Stimulated activated naive CD8-positive, alpha-beta T cell treated with anti-CD3 and anti-CD28 coated beads, Interleukin-15, Interleukin-2, amounts not matched to agents 100 U/mL and 50 U/mL, for 24 hours (primary cell): ENCODE measurements at places on chromosomes 1 and 21.
A peak's percentile ranks its signal among the peaks of the same experiment; 100 is the strongest.

DNA sequence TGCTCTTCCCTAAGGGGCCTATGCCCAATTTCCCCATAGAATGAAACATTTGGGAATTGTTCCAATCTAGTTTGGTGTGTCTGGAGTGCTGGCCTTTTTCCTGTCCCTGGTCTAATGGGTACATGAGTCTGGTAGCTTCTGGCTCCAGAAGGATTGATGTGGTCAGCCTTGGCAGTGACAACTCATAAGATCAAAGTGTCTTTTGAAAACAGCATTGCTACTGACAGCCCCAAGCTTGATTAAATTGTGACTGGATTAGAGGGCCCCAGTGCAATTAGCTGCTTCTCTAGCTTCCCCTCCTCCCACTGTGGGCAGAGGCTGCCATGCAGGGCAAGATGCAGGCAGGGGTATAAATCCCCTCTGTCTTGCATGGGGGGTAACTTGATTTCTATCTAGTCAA lies 130.9 kb downstream of the UCK2 start:
- DNase-seq = no peak

DNA sequence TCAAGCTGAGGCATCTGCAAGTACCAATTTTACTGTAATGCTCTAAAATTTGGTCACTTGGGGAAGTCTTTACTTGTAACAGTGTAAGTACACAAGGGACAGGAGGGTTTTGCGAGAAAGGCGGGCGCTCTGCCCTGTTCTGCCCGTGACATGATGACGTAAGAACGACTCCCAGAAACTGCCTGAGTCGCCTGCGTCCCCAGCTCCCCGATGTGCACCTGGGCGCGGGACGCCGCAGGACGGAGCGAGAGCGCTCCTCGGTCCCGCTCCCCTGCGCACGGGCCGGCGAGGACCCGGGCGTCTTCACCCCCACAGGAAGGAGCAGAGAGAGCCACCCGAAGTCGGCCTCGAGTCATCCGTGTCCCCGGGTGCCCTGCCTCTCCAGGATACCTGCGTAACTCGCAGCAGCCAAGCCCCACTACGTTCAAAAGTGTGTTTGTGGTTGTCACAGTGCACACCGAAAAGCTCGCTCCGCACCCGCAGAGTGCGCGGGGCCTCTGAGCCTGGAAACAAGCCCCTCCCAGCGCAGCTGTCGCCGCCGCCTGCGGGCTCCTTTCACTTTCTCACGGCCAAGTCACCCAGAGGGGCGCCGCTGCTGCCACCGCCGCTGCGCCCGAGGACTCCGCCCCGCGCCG lies 3.3 kb upstream of the ZBTB18 start:
- DNase-seq = no peak

DNA sequence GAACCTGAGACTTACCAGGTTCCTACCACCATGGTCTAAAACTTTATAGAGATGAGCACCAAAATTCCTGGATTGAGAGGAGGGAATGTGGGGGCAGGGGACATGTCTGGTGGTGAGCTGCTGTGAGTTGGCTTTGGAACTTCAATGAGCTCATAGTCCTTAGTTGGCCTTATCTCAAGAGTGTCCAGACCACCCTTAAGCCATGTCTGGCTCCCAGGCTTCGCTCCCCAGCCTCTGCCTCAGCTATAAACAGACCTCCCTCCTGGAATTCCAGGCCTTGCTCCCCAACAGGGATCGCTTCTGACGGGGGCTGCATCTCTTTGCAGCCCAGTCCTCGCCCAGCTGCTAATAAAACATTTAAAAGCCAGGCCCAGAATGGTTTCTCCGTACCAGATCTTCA lies 19.5 kb downstream of the ATF3 start:
- no peak for DNase-seq

DNA sequence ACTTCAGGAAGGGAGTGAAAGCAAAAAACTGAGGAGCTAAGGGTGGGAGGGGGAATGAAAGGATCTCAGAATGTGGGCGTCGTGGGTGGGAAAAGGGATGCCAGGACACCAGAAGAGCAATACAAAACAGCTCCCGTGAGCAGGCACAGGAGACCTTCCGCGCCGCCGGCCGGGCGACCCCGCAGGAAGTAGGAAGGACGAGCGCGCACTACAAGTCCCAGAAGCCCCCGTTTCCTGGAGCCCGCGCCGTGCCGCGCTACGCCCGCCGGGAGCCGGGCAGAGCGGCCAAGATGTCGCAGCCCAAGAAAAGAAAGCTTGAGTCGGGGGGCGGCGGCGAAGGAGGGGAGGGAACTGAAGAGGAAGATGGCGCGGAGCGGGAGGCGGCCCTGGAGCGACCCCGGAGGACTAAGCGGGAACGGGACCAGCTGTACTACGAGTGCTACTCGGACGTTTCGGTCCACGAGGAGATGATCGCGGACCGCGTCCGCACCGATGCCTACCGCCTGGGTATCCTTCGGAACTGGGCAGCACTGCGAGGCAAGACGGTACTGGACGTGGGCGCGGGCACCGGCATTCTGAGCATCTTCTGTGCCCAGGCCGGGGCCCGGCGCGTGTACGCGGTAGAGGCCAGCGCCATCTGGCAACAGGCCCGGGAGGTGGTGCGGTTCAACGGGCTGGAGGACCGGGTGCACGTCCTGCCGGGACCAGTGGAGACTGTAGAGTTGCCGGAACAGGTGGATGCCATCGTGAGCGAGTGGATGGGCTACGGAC lies at the start of gene PRMT6:
PRMT6 (plus strand) TSS at position 249 of the 771 bp plus-strand sequence; CDS start at position 291, 42 bp downstream.
- peak; percentile 85 for DNase-seq

DNA sequence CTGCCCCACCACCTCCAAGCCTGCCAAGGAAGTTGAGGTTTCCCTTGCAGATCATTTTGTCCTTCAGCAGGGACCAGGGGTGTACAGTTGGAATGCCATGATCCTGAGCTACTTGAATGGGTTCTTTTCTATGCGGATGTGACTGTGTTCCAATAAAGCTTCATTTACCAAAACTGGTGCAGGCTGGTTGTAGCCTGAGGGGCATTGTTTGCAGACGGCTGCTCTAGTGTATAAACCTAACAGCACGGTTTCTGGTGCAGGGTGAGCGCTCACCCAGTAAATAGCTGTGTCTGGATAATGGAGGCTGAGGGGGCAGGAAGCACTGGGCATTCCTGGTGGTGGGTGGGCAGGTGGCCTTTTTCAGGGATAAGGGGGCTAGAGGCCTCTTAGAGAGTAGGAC lies 72.7 kb upstream of the ACTL8 start:
- DNase-seq = no peak
